ENCODE measurements at places on chromosomes 11 and 22. TPM values are rescaled to one million over a fixed set of nuclear protein-coding genes. Genes with fewer than 3 reads are reported as not detected.

Gene SPON1
- 0.22 TPM for total RNA-seq

Gene BTBD18
- not detected for total RNA-seq

Gene MS4A4E
- not detected for total RNA-seq

Gene CCDC15
- 0.10 TPM for total RNA-seq

Gene RIMBP3B
- total RNA-seq = not detected

Gene GAB4
- total RNA-seq = not detected

DNA sequence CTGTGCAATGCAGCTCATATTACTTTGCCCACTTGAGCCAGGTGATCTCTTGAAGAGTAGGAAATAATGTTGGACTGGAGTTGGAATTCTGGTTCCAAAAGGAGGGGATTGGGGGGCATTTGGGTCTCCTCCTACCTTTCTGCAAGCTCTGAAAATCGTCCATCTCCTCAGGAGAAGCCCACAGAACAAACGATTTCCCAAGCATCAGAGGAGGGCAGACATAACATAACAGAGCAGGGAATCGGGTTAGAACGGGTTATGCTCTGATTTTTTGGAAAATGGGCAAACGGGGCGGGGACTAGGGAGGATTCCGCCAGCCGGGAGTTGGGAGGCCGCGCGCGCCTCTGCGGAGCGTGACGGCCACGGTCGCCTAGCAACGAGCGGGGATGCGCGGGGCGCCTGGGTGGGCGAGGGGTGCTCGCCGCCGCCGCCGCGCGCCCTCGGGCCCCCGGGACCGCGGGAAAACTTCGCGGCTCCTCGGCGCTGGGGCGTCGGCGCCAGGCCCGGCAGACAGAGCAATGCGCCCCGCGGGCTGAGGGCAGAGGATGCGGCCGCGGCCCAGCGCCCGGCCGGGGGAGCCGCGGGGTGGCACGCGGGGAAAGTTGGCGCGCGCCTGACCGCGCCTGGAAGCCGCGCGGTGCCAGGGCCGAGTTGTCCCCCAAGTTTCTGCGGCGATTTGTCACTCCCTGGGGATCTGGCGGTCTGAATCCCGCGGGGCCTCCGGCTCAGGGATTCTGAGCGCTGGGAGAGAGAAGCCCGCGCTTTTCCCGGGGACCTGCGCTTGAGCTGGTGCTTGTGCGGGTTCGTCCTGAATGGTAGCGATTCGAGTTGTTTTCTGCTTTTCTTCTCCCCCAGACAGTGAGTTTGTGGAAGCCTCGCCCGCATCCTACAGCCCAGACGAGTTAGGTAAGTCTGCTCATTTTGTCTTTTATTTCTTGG, 27.8 kb upstream of the AMOTL1 start:
- DNase-seq = no peak
- no peaks in the 10 kb centered on the region for H3K36me3 ChIP-seq
- no peaks in the 10 kb centered on the region for H3K27me3 ChIP-seq
- H3K4me3 ChIP-seq = peak overlapping the region; percentile 63

- peak; percentile 67 for DNase-seq
- no peaks in the 10 kb centered on the region for H3K36me3 ChIP-seq
- H3K4me1 ChIP-seq = peaks cover 97% of the 10 kb centered on the region
- peak overlapping the region; percentile 89 for H3K27ac ChIP-seq
- H3K4me3 ChIP-seq = peak overlapping the region; percentile 59
Measured at GRCh38 chr11:118911880-118912741, 13.6 kb downstream of the BCL9L start.

GRCh38 chr11:86511086-86511551, 136.4 kb downstream of the CCDC81 start:
- no peak overlapping the region for H3K4me3 ChIP-seq
- H3K27me3 ChIP-seq = no peaks in the 10 kb centered on the region
- peaks cover 14% of the 10 kb centered on the region for H3K4me1 ChIP-seq
- peaks cover 8% of the 10 kb centered on the region for H3K36me3 ChIP-seq

GRCh38 chr11:99176430-99176829, 155.7 kb downstream of the CNTN5 start:
- no peaks in the 10 kb centered on the region for H3K36me3 ChIP-seq
- no peak for DNase-seq
- H3K27me3 ChIP-seq = no peaks in the 10 kb centered on the region
- H3K4me1 ChIP-seq = no peaks in the 10 kb centered on the region
- H3K4me3 ChIP-seq = no peak overlapping the region

DNA sequence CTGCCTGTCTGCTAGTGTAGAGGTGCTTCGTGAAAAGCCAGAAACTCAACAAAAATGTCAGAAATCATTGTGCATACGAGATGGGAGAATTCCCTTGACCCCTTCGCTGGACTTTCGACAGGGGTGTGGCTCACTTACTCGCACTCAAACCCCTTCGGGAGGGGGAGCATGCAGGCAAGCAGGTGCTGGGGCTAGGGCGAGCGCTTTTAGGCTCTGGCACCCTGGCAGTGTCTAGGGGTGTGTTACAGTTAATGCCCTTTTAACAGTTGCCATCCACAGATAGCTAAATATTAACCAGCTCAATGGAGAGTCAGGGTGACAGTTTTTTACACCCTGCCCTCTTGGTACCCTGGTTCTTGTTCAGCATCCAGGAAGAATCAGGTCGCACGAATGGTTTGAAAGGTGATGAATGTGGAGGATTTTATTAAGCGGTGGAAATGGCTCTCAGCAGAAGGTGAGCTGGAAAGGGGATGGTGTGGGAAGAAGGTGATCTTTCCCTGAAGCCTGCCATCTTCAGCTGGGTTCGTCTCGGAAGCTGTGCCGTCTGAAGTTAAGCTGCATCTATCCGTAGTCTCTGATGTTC, 59.6 kb upstream of the SHANK2 start:
- H3K4me3 ChIP-seq = no peak overlapping the region
- no peaks in the 10 kb centered on the region for H3K36me3 ChIP-seq
- H3K27me3 ChIP-seq = no peaks in the 10 kb centered on the region
- DNase-seq = no peak
- no peak overlapping the region for H3K27ac ChIP-seq

DNA sequence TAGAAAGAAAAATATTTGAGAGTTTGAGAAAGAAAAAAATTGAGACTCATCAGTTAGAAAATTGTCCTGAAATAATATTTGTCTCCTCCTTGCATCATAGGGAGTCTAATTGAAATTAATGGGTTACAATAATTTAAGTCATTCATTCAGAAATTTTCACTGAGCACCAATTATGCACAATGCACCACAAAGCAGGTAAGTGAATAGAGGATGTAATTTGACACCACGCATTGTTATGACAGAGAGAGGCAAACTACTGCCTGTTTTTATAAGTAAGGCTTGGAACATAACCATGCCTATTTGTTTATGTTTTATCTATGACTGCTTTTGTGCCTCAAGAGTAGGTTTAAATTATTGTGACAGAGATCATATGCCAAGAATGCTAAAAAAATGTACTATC, 537.9 kb upstream of the FAT3 start:
- H3K4me3 ChIP-seq = no peak overlapping the region
- no peaks in the 10 kb centered on the region for H3K27me3 ChIP-seq
- no peak overlapping the region for H3K27ac ChIP-seq
- H3K4me1 ChIP-seq = no peaks in the 10 kb centered on the region

GRCh38 chr22:42704896-42705295, 15.8 kb downstream of the A4GALT start:
- H3K36me3 ChIP-seq = no peaks in the 10 kb centered on the region
- no peak overlapping the region for H3K27ac ChIP-seq
- no peak for DNase-seq
- H3K4me1 ChIP-seq = peaks cover 5% of the 10 kb centered on the region

DNA sequence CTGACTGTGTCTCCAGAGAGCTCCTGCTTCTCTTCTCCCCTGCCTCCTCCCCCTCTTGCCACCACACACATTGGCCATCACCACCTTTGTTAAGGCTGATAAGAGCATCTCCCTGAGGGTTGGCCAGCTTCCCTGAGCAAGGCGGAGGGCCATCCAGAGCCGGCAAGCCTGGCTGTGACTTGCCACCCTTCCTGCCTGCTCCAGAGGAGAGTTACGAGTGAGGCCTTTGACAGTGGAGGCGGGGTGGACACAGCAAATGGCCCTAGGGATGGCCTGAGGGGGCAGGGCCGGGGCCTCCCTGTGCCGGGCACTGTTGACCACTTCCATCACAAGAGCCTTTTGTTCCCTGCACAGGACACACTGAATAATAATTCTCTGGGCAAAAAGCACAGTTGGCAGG, 5.4 kb downstream of the FREY1 start:
- no peak overlapping the region for H3K27ac ChIP-seq
- H3K36me3 ChIP-seq = no peaks in the 10 kb centered on the region
- peaks cover 8% of the 10 kb centered on the region for H3K27me3 ChIP-seq

GRCh38 chr22:38305471-38306448, 11.5 kb downstream of the CSNK1E start:
- peaks cover 65% of the 10 kb centered on the region for H3K4me1 ChIP-seq
- no peaks in the 10 kb centered on the region for H3K27me3 ChIP-seq
- H3K27ac ChIP-seq = peak overlapping the region; percentile 89

DNA sequence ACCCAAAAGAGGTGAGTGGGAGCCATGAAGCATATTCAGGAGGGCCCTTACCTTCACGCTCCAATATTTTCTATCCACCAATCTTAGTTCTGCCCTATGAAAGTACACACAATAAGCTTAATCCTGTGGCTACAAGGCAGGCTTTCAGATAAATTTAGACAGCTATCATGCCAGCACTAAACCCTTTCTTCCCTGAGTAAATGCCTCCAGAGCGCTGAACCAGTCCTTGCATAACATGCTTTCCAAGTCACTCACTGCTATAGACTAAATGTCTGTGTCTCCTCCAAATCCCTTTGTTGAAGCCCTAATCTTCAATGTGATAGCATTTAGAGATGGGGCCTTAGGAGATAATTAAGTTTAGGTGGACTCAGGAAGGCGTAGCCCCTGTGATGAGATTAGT, 50.3 kb upstream of the FIBIN start:
- no peaks in the 10 kb centered on the region for H3K36me3 ChIP-seq
- H3K27me3 ChIP-seq = no peaks in the 10 kb centered on the region
- H3K4me1 ChIP-seq = no peaks in the 10 kb centered on the region
- no peak overlapping the region for H3K4me3 ChIP-seq

DNA sequence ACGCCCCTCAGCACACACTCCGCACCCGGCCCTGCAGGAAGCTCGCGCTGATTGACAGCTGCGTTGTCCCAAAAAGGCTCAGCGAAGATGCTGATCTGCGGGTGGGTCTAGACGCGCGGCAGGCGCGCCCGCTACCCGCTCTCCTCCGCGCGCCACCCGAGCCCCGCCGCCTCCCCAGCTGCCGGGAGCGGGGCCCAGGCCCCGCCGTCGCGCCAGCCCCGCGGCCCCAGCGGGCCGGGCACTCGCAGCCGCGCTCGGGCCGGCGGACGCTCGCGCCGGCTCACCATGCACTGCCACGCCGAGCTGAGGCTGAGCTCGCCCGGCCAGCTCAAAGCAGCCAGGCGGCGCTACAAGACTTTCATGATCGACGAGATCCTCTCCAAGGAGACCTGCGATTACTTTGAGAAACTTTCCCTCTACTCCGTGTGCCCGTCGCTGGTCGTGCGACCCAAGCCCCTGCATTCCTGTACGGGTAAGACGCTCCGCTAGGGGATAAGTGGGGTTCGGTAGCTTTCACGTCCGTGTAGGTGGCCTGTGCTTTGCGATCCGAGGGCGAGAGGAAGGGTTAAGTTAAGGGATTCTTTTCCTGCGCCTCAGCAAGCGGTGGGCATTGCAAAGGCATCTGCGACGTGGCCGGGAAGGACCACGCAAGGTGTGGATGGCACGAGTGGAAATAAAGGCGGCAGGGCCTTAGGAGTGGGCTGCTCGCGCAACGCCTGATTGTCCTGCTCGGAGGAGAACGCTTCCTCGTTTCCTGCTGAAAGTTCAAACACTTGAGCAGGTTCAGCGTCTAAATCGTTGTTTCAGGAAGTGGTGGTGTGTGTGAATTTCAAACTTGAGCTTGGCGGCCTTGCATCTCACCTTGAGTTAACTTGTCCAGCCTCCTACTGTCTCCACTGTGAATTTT, at the start of gene BARX2:
TSS of gene BARX2 (plus strand) at position 98 of the 907 bp plus-strand sequence. CDS start at position 286, 188 bp downstream.
- H3K27me3 ChIP-seq = peaks cover 70% of the 10 kb centered on the region
- no peaks in the 10 kb centered on the region for H3K36me3 ChIP-seq
- H3K4me3 ChIP-seq = peak within 1 kb of the TSS; percentile 46

- no peak overlapping the region for H3K27ac ChIP-seq
- no peaks in the 10 kb centered on the region for H3K36me3 ChIP-seq
Measured at GRCh38 chr22:43345761-43346301, 2.7 kb upstream of the SCUBE1 start.

GRCh38 chr11:19187114-19187832, 14.5 kb downstream of the CSRP3 start:
- DNase-seq = no peak
- H3K4me1 ChIP-seq = peaks cover 4% of the 10 kb centered on the region
- peaks cover 74% of the 10 kb centered on the region for H3K36me3 ChIP-seq
- H3K27ac ChIP-seq = peak overlapping the region; percentile 33

- H3K27ac ChIP-seq = peak overlapping the region; percentile 92
- H3K4me1 ChIP-seq = peaks cover 70% of the 10 kb centered on the region
- H3K36me3 ChIP-seq = peaks cover 12% of the 10 kb centered on the region
- no peak overlapping the region for H3K4me3 ChIP-seq
- no peaks in the 10 kb centered on the region for H3K27me3 ChIP-seq
- DNase-seq = no peak
Measured at GRCh38 chr11:113871336-113871735, 4.0 kb downstream of the USP28 start.

GRCh38 chr11:71252770-71253730, 673 bp upstream of the SHANK2 start:
- no peaks in the 10 kb centered on the region for H3K36me3 ChIP-seq
- H3K27ac ChIP-seq = no peak overlapping the region
- peaks cover 61% of the 10 kb centered on the region for H3K27me3 ChIP-seq
- H3K4me3 ChIP-seq = no peak overlapping the region
- no peak for DNase-seq
- no peaks in the 10 kb centered on the region for H3K4me1 ChIP-seq

DNA sequence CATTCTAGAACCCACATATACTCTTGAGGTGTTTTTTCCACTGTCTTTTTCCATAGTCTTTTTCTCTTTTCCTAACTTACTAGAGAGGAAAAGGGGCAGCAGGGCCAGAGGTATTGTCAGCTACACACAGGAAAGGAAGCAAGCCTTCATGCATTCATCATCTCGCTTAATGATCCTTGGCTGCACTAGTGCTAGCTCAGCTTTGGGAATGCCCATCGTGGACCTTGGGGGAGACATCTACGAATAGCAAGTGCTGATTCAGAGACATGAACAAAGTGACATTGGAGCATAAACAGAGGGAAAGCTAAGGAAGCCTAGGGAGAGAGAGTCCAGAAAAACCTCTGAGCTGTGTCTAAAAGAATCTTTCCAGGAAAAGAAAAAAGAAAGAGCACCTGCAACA, 466.3 kb upstream of the ARHGAP42 start:
- H3K4me3 ChIP-seq = no peak overlapping the region
- DNase-seq = no peak
- H3K36me3 ChIP-seq = no peaks in the 10 kb centered on the region

DNA sequence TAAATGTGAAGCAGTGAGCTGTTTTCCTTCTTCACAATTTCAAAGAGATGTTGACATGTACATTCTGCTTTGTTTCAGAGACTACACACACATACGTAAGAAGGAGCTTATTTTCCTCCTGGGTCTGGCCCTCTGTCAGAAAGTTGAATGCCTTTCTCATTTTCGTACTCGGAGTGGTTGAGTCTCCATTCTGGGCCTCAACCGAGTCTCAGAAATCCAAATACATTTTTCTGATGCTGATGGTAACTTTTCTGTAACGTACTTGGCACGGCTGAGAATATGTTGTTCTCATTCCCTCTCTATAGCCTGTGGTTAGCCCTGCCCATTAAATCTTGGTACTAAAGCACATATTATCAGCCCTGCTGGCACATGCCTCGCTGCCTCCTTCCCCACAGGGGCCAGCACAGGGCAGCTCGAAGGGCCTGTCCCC, 25.3 kb downstream of the PARVA start:
- H3K27ac ChIP-seq = no peak overlapping the region
- no peaks in the 10 kb centered on the region for H3K4me1 ChIP-seq
- no peaks in the 10 kb centered on the region for H3K36me3 ChIP-seq
- DNase-seq = no peak
- H3K4me3 ChIP-seq = no peak overlapping the region
- H3K27me3 ChIP-seq = no peaks in the 10 kb centered on the region

- no peak overlapping the region for H3K4me3 ChIP-seq
- DNase-seq = no peak
- no peaks in the 10 kb centered on the region for H3K27me3 ChIP-seq
- H3K4me1 ChIP-seq = peaks cover 5% of the 10 kb centered on the region
Measured at GRCh38 chr11:855330-855674, 12.7 kb downstream of the TSPAN4 start.
